HEK293T (cell line): ENCODE measurements at places on chromosomes 5 and 9.

DNA sequence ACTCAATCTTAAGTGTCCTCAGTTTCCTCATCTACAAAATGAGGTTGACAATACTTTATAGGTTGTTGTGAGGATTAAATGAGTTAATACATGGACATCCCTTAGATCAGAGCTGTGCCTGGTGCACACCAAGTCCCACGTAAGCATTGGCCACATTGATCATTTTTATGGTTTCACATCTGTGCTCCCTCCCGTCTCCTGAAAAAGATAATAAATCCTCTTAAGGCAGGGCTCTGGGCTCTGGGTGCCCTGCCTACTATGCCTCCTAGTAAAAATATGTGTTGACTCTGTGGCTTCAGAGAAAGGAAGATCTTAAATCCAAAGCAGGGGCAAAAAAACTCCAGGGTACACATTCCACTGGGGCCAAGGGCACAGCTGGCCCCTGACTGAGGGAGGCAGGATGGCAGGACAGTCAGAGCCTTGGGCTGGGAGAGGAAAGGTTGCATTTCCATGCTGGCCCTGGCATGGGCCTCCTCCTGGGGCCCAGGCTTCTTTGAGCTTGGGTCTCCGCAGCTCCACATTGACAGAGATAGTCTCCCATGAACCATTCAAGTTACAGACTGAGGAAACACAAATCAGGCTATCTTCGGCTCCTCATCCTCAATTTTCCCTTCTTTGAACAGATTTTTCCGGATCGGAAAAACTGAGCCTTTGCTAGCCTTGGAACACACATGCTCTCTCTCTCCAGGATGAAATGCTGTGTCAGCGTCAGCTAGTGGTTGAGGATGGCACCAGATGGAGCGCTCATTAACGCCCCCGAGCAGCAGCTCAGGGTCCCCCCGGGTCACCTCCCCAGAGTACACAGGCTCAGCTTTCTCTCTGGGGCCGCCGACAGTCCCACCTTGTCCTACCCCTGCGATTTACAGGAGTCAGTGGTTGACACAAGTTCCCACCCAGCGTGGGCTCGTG lies 22.4 kb upstream of the KIF12 start:
- DNase-seq: no peak

DNA sequence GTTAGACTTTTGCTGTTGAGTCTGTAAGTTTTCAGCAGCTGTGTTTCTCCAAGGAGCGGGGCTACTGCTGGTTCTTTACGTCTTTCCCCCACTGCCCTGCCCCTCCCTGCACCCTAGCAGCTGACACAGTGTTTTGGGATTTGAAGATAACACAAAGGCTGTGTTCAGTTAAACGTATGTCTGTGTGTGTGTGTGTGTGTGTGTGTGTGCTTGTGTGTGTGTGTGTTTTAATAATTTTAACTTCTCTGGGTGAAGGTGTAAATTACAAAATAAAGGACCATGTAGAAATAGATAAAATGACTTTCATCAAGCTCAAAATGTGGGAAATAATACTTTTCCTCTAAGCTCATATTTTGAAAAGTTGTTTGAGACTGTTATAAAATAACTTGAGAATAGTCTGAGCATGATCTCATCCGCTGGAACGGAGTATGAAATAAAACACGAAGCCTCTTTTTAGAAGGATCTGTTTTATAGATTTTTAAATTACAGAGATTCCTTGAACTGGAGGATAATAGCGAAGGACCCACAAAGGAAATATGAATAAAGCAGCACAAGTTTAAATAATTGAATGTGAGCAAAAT lies 10.9 kb downstream of the ABL1 start:
- no peak for DNase-seq

- DNase-seq: no peak
These were observed 82.7 kb upstream of the SPOCK1 start for GRCh38 chr5:137581776-137582175.

DNA sequence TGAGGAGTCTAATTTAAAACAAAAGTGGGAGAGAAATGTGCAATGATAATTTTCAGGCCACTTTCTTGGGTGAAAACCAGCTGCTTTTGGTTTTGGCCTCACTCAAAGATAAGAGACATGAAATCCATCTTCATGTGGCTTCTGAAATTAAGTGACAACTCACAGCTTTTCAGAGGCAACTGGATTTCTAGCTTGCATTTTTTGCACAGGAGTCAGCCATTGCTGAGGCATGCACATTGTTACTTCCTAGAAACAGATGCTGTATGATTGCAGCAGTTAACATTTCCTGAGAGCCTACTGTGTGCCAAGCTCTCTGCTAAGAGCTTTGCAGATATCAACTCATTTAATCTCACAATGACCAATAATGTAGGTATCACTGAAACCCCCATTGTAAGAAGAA lies 562.6 kb downstream of the NR2F1-AS1 start:
- no peak for DNase-seq

GRCh38 chr5:118596255-118596654 lies 392.1 kb downstream of the DTWD2 start:
- no peak for DNase-seq

- no peak for DNase-seq
These were observed 145.9 kb downstream of the YIPF5 start for GRCh38 chr5:144024545-144024944.

GRCh38 chr5:113059232-113060040 lies 82.8 kb downstream of the DCP2 start:
- peak; percentile 28 for DNase-seq

DNA sequence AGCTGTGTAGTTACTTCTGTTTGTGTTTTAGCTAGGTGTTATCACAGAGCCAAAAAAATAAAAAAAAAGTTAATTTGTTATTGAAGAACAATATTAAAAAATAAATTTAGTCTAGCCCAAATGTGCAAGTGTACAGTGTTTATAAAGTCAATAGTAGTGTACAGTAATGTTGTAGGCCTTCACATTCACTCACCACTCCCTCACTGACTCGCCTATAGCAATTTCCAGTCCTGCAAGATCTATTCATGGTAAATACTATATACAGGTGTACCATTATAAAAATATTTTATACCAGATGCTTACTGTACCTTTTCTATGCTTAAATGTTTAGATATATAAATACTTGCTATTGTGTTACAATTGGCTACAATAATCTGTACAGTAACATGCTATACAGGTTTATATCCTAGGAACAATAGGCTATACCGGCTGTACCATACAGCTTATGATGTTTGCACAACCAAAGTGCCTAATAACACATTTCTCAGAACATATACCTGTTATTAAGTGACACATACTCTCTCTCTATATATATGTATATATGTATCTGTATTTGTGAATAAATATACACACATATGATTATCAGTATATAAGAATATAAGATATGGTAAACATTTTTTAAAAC lies 341.4 kb upstream of the EDIL3 start:
- no peak for DNase-seq

DNA sequence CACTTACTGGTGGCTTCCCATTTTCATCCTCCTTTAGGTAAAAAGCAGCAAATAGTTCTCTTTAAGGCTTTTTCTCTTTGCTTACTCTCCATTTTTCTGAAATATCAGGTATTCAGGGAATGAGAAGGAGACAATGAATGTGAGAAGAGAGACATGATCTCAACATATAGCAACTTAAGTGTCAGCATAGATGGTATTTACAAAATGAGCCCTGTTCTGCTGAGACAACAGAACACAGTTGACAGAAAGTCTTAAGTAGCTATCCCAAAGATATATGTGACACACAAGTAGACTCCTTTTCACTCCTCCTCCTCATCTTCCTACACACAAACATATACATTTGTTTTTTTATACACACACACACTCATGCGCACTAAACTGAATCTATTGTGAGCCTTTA lies 649.3 kb upstream of the WWC1 start:
- no peak for DNase-seq

DNA sequence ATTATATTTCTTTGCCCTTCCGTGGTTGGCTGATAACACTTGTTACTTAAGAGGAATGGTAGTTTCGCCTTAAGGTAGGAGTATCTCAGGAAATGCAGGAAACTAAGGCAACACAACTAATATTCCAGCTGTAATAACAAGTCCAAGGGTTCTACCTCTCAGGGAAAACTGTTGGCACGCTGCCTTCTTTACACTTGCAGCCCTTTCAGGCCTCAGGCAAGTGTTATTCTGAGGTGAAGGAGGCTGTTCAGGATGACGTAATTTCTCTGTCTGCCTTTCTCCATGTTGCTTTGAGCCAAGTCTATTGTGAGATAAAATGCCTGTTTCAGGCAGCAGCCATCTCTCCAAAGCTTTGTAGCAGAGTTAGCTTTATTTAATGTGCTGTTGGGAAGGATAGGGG lies 38.0 kb downstream of the VCAN start:
- peak; percentile 23 for DNase-seq

DNA sequence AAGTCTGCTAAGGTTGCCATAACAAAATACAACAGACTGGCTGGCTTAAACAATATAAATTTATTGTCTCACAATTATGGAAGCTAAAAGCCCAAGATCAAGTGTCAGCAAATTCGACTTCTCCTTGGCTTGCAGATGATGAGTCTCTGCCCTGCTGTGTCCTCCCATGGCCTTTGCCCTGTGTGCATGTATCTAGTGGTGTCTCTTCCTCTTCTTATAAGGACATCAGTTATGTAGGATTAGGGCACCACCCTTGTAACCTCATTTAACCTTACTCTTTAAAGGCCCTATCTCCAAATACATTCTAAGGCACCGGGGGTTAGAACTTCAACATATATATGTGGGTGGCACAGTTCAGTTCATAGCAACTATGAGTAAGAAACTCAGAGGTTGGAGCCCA lies 157.9 kb upstream of the RASA1 start:
- no peak for DNase-seq

DNA sequence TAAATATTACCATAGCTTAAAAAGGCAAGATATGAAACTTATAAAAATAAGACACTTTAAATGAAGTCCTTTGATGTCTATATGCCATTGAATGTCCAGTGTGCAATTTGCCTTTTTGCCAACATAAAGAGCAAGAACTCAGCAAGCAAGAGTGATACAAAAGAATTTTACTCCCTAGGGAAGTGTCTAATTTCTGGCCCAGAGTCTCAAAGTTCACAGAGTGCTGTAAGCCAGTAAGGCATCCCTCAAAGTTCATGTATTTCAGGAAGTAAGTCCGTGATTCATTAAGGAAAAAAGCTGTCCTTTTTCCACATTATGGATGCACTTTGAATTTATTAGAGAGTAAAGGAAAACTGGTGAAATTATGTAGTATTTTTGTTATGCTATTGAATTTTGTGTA lies 185.2 kb downstream of the CCDC171 start:
- DNase-seq: no peak

DNA sequence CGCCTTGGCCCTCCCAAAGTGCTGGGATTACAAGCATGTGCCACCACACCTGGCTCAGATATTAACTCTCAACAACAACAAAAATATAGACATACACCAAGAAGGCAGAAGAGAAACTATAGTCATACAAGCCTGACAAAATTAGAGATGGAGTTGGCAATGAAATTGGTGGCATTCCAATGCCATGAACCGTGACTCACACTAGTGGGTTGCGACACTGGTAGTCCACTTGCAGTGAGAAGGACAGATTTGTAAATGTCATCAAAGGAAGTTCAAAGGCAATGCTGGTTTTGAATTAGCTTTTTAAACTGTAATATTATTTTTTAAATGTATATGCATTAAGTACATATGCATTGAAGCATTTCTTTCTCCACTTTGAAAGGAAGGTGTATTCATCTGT lies 8.5 kb upstream of the DNAJC25 start:
- DNase-seq: no peak

GRCh38 chr9:69333716-69334115 lies 8.7 kb downstream of the ENTREP1 start:
- no peak for DNase-seq

DNA sequence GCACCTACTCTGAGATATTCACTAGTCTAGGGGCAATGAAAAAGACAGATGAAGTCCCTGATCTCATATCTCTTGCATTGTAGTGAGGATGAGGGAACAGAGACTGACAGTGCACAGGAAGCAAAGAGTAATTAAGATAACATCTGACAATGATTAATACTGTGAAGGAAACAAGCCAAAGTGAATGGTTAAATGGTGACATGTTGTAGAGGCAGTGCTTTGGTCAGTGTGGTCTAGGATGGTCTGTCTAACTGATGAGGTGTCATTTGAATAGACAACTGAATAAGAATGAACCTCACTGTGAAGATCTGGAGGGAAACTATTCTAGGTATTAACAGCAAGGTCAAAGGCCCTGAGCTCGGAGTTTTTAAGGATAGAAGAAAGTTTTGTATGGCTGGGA lies 333.3 kb upstream of the GRIA1 start:
- DNase-seq: no peak

- no peak for DNase-seq
These were observed 132.7 kb upstream of the SLC12A2 start for GRCh38 chr5:127950707-127951391.

DNA sequence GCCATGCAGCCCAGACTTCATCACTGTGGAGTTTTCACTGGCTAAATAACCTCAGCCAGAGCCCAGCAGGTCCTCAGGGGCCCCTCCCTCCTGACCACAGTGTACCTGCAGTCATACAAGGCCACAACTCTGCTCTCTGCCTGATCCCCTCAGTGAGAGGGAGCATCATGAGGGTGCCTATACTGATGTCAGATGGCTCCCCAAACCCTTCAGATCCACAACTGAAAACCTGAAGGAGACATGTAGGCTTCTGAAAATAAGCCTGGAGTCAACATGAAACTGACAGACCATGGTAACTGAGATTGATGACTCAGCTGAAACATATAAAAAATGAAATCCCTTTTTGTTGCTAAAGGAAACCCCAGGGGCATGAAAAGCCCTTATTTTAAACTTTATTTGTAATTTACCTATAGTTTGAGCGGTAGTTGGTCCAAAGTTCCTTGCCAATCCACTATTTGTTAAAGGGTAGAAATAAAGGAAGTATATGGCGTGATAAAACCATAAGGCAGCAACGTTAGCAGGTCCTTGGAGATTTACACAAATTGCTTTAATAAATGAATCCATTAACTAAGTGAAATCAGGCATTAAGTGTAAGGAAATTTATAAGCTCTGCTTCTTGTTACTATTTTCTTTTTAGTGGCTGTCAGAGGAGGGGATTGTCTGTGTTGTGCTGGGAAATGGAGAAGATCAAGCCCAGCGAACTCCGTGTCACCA lies 68.3 kb downstream of the FGF1 start:
- no peak for DNase-seq

- DNase-seq: no peak
These were observed 687.9 kb upstream of the RGMB start for GRCh38 chr5:98085593-98085992.

- DNase-seq: no peak
These were observed 68.2 kb upstream of the RAD23B start for GRCh38 chr9:107214915-107215314.

- no peak for DNase-seq
These were observed 25.0 kb upstream of the C5orf47 start for GRCh38 chr5:173963867-173964441.

GRCh38 chr5:170471551-170472178 lies 32.2 kb upstream of the KCNIP1 start:
- DNase-seq: no peak

GRCh38 chr5:151735646-151736045 lies 22.8 kb downstream of the ATOX1 start:
- DNase-seq: no peak

DNA sequence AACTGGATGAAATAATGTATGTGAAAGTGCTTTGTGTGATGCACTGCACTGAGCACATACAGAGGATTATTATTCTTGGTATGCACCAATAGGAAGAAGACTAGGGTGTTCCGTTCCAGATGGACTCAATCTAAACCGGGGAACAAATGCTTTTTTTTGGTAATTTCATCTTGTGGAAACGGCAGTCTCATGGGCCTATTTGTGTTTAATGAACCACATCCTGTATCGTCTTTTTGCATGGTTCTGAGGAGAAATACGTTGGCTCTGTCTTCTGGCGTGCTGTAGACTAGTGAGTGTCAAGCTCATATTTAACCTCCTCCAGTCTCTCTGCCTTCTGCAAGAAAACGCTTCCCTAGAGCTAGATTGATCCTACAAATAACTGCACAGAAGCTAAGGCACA lies 30.0 kb downstream of the TRIM32 start:
- no peak for DNase-seq

GRCh38 chr5:126497506-126497905 lies 74.3 kb downstream of the GRAMD2B start:
- no peak for DNase-seq
